Globus pallidus (tissue), 1 donor: ENCODE measurements at places on chromosomes 6 and 20.

- DNase-seq: no peak
Observed at GRCh38 chr6:38033442-38033982, 214.0 kb downstream of the ZFAND3 start.

DNA sequence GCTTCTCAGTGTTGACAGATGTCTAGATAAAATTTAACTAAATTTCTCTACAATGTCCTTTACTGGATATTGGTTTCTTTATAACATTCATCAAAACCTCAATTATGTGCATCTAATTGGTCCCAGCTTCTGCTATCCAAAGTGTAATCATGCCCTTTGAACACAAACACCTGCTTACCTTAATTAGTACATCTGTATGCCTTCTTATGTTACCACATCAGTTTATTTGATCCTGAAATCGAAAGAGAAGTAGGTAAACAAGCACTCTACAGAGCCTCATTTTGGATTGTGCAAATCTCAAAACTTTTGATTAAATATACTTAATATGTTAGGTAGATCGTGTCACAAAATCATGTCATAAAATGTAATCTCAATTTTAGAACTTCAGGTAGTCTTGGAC, 36.5 kb downstream of the TAB2 start:
- DNase-seq: no peak

GRCh38 chr6:24686946-24687345, 20.1 kb downstream of the ACOT13 start:
- DNase-seq: no peak

GRCh38 chr6:108837236-108837971, 10.8 kb upstream of the ARMC2 start:
- no peak for DNase-seq

- no peak for DNase-seq
Observed at GRCh38 chr6:103268335-103268734, 1591.4 kb downstream of the HACE1 start.
